ENCODE measurements at places on chromosomes 1 and 21.

- no peak for DNase-seq
These were observed 9.5 kb upstream of the DUSP23 start for GRCh38 chr1:159771127-159771895.

GRCh38 chr1:42992054-42992571 lies 33.4 kb upstream of the SLC2A1 start:
- DNase-seq, result no peak

GRCh38 chr21:45138199-45139002 lies 64.0 kb downstream of the ADARB1 start:
- DNase-seq, result no peak

DNA sequence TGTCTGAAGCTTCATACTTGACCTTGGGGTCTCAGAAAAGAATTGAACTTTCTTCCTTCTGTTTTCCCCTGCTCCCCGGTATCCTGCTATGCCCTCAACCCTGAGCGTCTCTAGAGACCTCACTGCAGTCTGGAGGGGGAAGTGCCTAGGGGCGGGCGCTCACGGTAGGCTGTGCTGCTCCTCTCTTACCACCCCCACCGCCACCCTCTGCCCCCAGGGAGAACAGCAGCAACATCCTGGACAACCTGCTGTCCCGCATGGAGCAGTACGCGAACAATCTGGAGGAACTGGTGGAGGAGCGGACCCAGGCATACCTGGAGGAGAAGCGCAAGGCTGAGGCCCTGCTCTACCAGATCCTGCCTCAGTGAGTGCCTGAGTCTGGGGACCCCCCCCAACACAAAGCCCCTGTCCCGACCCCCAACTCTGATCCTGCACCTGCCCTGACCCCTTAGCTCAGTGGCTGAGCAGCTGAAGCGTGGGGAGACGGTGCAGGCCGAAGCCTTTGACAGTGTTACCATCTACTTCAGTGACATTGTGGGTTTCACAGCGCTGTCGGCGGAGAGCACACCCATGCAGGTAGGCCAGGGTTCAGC lies 10.3 kb downstream of the NPR1 start:
- DNase-seq, result no peak

DNA sequence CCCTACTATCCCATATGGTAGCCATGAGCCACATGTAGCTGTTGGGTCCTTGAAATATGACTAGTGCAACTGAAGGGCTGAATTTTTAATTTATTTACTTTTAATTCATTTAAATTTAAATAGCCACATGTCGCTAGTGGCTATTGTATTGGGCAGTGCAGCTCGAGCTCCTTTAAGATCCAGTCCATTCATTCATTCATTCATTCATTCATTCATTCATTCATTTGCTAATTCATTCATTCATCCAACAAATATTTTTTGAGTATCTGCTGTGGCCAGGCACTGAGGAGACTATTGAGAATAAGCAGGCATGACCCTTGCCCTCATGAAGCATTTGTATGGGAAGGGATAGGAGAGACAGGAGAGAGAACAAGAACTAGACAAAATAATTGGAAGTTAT lies 29.5 kb upstream of the ACOT11 start:
- DNase-seq, result no peak

- DNase-seq, result peak; percentile 49
These were observed 30.6 kb downstream of the ZC3H11B start for GRCh38 chr1:219582296-219582695.

GRCh38 chr1:109383854-109384253 lies 13.9 kb downstream of the SORT1 start:
- no peak for DNase-seq

DNA sequence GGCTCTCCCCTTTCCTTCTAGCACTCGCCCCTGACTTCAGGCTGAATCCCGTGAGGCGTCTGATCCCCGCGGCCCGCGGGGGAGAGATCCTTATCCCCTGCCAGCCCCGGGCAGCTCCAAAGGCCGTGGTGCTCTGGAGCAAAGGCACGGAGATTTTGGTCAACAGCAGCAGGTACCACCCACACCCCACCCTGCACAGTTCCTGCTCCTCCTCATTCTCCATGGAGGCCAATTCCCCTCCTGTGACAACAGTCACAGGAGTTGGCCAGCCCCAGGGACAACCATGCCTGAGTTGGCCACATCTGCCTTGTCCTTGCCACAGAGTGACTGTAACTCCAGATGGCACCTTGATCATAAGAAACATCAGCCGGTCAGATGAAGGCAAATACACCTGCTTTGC lies 20.0 kb downstream of the TMEM81 start:
- DNase-seq, result no peak

GRCh38 chr1:246792603-246793002 lies 68.4 kb downstream of the SCCPDH start:
- no peak for DNase-seq

DNA sequence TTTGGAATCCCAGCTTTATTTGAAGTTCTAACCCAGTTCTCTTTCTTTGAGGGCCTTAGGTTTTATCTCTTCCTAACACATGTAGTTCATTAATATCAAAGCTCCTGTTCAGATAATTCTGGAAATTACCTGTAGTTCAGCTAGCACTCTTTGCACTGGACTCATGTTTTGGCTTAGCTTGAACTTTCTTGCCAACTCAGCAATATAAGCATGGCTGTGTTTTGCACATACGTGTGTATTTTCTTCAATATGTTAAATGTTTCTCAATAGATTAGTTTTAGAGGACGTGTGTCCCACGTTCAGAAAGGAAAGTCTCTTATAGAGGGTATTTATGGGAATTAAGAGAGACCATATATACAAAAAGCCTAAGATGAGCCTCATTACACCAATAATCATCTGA lies 271.8 kb upstream of the USP25 start:
- DNase-seq, result no peak

- no peak for DNase-seq
These were observed 40.2 kb upstream of the DMRTB1 start for GRCh38 chr1:53419034-53419433.

- no peak for DNase-seq
These were observed 96.3 kb upstream of the TMPRSS15 start for GRCh38 chr21:18499761-18500376.

DNA sequence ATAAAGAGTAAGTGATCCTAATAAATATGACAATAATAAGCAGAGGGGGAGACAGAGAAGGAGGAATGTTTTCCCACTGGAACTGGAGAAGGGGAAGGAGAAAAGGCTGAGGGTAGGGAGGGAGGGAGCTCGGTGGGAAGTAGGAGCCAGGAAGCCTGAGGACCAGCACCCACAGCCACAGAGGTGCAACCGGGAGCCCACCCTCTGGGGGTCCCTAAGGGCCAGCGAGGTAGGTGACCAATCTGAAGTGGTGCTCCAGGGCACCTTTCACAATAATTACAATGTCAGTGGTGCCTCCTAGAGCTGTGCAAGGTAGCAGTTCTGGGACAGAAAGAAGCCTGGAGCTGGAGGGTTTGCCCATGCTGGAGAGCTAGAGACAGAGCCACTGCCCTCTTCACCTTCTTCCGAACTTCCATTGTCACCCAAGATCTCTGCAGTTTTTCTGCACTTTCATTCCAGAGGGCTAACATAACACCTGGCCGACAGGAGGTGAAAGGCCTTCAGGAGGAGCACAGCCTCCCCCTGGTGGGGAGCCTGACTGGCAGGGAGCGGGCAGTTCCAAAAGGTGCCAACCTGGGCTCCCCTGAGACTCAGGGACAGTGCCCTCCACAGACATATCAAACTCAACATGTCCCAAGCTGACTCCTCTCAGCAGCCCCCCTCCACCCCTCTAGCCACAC lies 4.1 kb upstream of the AHCYL1 start:
- DNase-seq, result no peak

DNA sequence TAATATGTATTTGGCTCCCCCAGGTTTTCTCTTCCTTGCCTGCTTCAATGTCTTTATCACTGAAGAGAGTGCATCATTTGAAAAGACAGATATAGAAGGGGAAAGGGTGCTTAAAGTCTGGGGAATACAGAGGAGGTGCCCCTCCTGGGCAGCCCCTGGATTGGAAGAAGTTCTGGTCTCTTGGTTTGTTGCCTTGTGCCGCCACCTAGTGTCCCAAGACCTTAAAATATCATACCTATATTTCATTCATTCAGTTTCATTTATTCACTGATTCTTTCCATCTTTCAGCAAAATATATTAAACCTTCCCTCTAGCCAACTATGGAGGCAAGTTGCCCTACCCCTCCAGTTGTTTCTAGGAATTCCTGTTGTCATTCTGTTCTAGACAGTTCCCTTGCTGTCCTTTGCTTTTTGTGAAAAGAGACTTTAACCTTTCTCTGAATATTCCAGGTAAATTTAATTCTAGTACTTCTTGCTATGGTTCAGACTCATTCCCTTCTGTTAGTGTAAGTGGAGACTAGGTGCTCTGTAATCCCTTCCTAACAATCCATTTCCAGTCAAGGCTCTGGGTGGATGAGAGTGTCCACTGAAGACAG lies 56.1 kb downstream of the MEF2D start:
- no peak for DNase-seq

GRCh38 chr1:157829711-157830110 lies 9.8 kb upstream of the FCRL1 start:
- no peak for DNase-seq

DNA sequence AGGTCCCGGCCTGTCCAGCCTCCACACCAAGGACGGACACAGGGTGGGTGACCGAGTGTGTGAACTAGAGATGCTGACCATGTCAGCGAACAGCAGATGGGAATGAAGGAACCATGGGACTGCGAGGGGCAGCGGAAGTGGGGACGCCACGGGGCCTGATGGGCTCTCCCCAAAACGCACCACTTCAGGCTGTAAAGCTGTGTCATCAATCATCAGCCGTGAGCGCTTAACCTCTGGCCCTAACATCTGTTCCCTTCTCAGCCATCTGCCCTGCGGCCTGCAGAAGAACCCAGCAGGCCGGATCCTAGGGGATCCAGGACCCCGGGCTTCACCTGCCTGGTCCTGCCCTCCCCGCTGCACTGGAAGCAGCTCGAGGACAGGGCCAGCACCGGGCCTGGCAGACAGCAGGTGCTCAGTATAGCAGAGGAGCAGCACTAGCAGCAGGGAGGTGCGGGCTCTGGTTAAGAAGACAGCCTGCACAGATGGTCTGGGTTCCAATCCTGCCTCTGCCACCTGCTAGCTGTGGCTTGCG lies 58.7 kb downstream of the DMRTB1 start:
- DNase-seq, result no peak

- DNase-seq, result no peak
These were observed 9.5 kb upstream of the DMRTB1 start for GRCh38 chr1:53449693-53450092.

DNA sequence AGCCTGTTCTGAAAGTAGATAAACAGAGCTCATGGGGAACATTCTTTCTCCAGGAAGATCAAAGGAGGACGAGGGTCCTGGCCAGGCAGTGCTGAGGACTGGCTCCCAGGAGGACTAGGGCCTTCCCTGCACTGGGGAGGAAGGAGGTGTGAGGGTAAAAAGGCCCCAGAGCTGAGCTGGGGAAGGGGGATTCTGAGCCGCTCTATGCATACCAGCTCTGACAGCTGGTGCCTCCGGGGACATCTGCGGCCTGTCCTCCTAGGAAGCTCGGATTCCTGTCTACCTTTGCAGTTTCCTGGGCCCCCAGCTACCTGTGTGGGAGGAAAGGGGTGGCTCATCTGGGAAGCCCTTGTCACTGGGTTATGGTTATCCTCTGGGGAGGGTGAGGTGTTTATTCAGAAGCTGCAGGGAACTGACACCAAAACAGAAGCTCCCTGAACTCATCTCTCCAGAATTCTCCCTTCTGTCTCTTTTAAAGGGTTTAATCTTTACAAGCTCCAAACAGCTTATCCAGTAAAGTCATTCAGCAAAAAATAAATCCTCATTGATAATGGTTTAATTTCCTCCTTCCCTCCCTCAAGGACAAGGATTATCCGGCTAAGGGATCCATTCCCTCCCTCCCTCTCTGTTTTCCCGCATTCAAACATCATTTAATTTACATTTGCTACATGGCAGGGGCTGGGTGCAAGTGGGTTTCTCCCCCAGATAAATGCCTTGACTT lies 31.0 kb downstream of the NENF start:
- no peak for DNase-seq

DNA sequence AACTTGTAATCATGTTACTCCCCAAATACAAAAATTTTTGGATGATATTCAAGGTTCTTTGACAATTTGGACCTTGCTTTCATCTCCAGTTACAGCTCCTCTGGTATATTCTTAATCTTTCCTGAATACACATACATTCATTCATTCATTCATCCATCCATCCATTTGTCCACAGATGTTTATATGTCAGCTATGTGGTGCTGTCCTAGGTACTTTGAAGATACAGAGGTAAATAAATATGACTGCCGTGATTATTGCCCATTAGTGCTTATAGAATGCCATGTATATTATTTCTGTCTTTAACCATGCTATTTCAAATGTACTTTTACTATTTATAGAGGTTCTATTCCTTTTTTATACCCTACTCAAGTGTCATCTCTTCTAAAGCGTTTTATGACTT lies 72.1 kb downstream of the SYT14 start:
- no peak for DNase-seq

GRCh38 chr1:168287237-168287664 lies 6.6 kb downstream of the TBX19 start:
- DNase-seq, result peak; percentile 12

- no peak for DNase-seq
These were observed 16.9 kb downstream of the REG4 start for GRCh38 chr1:119794230-119794875.
